ENCODE measurements at places on chromosomes 7 and 10.

DNA sequence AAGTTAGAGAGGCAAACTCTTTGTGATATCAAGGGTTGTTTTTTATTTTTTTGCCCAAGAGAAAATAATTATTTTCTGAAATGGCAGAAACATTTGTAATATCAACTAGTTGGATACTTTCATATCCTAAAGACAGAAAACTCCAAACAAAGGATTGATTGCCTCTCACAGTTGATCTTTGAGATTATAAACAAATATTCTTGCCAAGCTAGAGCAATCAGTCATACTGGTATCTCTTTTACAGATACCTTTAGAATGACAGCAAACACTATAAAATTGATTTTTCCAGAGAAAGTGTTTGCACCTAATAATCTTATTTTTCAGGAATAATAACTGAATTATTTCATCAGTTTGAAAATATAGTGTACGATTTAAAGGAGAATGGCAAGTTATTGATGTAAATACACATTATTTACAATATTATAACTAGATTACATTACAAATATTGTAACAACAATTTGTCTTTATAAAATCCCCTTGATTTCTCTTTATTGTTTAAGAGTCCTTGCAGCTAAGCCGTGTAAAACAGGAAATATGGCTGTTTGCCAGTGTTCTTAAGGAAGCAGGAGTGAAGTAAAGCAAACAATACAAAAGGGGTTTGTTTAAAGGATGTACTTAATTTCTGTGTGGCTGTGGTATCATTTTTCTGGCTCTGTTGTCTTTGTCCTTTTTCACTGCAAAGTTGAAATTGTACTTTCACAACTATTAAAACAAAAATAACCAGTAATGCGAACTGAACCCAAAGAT is 58.4 kb downstream of the MAPK8 start:
- DNase-seq = no peak

- no peak for DNase-seq
Measured at GRCh38 chr7:28609608-28610007, 197.3 kb downstream of the CREB5 start.

DNA sequence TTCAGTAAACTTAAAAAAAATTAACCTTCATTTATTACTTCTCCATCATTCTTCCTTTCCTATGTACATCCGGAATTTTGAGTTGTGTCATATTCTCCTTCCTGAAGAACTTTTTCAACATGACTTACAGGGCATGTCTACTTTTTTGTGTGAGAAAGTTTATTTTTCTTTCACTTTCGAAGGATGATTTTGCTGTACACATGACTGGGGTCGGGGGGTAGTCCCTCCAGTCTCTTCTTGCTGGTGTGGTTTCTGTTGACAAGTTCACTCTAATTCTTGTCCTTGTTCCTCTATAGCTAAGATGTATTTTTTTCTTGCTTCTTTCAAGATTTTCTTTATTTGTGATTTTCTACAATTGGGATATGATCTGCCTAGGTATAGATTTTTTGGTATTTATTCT is 55.8 kb downstream of the INPP5A start:
- no peak for DNase-seq

- no peak for DNase-seq
Measured at GRCh38 chr7:40644454-40645188, 509.8 kb downstream of the SUGCT start.

- no peak for DNase-seq
Measured at GRCh38 chr7:116588225-116588624, 63.4 kb downstream of the CAV1 start.

GRCh38 chr10:64313967-64314366 is 792.8 kb downstream of the REEP3 start:
- DNase-seq = no peak

DNA sequence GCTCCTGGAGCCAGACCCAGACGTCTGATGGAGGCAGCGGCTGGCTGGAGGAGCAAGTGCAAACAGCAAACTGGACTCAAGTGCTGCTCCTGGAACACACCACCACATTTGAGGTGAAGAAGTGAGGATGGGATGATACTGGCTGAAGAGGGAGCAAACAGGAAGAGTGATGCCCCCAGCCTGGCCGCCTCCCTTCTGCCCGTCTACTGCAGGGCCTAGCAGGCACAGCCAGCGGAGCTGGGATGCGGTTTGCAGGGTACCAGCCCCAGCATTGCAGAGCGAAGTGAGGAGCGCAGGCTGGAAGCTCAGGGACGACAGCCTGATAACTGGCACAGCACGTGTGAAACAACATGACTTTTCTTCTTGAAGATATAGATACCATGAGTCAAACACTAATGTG is 111.8 kb upstream of the ZNF32 start:
- DNase-seq = no peak

GRCh38 chr10:10818082-10818481 is 199.6 kb upstream of the CELF2 start:
- DNase-seq = no peak

DNA sequence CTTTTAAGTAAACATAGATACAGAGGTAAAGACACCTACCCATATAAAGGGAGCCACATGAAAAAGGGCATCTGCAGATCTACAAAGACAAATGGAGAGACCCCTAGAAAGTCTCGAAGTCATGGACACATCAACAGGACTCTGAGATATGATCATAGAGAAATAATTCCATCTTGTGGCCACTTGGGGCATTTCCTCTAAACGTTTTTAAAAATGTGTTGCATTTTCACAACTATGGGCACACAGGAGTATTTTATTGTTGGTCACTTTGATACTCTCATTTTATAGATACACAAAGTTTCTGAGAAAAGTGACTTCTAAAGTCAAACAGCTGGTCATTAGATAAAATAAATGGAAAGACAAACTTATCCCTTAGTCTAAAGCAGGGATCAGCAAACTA is 87.1 kb downstream of the CRTAC1 start:
- DNase-seq = no peak

DNA sequence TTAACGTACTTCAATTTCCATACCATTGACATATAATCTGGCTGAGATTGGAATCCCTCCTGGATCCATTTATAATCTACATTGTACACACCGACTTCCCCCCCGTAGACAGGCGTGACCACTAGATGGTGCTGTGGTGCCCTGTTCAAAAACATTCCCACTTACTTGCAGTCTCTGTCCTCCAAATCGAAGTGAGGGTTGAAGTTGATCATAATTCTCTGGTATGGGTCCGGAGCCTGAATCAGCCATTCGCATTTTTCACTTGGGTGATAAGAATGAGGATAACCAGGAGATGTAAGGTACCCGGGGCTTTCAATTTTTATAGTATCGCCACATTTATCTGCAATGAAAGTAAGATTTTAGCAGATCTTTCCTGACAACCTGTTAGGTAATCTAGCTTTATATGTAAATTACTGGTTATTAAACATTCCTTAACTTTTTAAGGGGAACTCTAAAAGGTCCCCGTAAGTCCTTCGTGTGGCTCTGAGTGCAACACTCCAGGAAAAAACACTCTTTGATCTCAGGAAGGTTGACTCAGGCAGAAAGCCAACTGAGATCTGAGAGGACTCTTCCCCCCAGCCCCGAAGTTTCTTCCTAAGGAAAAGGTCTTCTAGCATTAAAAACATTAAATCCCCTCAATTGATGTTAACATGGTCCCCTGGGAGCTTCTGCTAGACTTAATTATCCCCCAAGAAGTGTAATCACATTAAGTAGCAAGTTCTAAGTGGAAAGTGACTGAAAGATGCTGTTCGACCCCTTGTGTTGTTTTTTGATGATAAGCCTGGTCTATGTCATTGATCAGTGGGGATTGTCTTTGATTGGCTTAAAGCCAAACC is 3.7 kb downstream of the NRP1 start:
- DNase-seq = peak; percentile 69

GRCh38 chr10:77417806-77418640 is 219.6 kb downstream of the KCNMA1 start:
- peak; percentile 62 for DNase-seq

- no peak for DNase-seq
Measured at GRCh38 chr10:119845656-119846055, 27.0 kb downstream of the MCMBP start.

- no peak for DNase-seq
Measured at GRCh38 chr10:122561212-122561611, 658 bp downstream of the DMBT1 start.

DNA sequence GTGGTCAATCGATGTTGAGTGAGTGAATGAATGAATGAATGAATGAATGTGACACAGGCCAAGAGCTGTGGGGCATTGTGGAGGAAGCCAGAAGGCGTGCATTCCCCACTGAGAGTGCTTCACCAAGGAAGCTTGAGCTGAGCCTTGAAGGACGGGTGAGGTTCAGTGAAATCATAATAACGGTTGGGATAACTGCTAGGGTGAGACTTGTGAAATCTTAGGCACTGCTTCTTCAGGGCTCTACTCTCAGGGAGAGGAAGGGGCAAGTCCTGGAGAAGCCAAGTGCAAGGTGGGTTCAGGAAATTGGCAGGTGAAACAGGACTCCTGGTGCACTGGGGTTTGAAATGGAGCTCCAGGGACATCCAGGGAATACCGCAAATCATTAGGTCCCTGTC is 23.7 kb upstream of the PRKAG2 start:
- DNase-seq = no peak

DNA sequence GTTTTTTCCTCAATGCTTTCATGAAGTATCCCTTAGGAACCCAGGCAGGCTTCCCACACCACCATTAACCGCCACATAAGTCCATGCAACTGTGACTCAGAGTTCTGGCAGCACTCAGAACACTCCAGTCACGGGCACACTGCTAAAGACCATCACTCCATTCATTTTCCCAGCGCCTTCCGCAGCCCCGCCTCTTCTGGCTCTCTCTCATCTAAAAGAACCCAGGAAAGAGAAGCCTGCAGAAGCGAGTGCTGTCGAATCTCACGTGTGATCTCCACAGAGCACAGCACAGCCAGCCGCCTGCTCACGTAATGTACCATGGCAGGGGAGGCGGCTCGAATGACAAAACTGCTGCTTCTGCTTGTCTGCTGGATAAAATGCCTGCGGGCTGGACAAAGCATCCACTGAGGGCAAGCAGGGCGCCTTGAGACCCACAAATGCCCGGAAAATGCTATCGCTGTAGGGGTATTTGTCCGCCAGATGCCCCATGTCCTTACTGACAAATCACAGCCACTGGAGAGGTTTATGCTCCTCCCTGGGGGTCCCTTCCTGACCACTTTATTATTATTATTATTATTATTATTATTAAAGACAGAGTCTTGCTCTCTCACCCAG is 1.8 kb downstream of the PSMG3 start:
- no peak for DNase-seq

GRCh38 chr10:110600487-110601101 is 33.1 kb downstream of the SMC3 start:
- no peak for DNase-seq

DNA sequence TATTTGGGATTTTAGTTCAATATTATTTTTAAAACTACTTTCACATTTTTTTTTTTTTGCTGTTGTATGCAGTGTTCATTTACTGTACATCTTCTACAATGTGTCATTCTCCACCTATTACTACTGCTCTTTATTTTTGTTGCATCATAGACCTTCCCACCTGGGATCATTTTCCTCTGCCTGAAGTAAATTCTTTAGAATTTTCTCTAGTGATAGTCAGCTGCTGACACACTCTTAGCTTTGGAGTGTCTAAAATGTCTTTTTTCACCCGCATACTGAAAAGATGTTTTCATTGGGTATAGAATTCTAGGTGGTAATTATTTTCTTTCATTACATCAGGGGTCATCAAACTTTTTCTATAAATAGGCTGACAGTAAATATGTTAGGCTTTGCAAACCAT is 30.5 kb downstream of the CFAP43 start:
- DNase-seq = no peak

DNA sequence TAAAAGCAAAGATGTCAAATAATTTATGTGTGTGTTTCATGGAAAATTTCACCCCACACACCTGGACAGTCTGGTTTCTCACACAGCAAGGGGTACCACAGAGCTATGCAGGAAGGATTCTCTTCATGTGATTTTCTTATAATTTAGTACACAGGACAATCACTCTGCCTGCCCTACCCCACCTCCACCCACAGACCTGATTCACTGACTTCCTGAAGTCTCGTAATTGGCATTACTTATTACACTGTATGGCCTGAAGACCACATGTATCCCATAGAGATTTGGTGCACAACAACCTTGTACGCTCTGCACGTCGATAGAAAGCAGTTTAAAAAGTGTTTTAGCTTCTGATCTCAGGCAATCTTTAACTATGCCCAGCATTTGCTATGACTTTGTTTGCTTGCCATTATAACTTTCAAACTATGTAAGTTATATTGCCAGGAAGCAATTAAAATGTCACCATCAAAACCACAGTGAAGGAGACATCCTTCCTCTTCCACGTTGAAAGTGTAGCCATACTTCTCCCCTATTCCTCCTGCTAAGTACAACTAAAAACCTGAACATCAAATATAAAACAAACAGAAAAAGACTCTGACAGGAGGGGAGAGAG is 279.4 kb upstream of the IMMP2L start:
- DNase-seq = no peak

GRCh38 chr10:14971867-14972448 is 12.8 kb downstream of the MEIG1 start:
- no peak for DNase-seq

GRCh38 chr7:129437190-129437589 is 3.0 kb downstream of the STRIP2 start:
- no peak for DNase-seq

DNA sequence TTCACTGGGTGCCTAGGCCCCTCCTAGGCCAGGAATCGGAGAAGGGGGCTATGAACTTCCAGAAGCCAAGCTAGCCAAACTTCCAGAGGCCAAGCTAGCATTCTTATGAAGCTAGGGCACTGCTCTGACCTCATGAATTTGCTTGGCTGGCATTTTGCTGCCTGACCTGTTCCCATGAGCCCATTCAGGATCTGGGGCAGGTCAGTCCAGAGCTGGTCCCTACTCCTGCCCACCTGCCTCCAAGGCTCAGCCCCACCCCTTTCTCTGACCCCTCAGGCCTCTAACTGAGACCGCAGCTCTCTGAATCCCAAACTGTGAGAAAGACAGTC is 1.3 kb upstream of the PPIF start:
- no peak for DNase-seq

DNA sequence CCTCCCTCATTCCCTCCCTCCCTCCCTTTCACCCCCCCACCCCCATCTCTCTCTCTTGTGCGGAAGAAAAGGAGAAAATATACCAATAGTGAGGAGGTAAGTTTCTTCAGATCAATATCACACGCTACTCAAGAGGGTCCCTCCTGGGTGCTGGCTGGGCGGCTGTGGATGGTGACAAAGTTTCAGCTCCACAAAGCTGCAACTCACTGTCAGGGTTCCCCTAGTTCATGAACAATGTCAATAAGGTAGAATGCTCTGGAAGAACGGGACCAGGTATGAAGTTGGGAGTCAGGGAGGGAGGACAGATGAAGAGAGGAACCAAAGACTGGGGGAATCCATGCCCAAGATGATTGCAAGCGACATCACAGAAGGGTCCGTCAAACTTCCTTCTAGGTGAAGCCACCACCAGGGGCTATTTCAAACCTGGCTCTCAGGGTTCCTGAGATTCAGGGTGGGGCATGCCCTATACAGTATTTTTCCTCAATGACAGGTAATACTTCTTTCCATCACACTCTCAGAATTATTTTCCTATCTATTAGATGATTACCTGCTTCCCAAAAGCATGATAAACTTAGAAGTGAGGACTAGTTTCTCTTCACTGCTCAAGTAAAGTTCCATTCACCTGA is 1.4 kb upstream of the PDE1C start:
- no peak for DNase-seq

DNA sequence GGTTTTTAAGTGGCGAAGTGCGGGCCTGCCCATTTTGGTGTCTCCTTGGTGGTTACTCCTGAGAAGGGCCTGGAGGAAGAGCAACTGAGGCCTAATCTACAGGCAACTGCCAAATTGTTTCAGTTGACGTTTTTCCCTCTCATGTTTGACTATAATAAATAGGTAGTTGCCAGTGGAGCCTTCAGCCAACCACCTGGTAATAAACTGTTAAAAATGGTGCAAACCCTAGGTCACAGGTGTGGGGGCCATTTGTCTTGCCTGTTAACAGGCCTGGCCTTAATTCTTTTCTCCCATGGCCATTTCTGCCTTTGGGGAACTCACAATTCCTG is 3.7 kb downstream of the IKZF1 start:
- DNase-seq = no peak
